T1000 (cell line): ENCODE measurements at places on chromosomes 2 and 18.

- no peak for DNase-seq
These were observed 30.2 kb downstream of the GLI2 start for GRCh38 chr2:120765678-120766469.

- no peak for DNase-seq
These were observed 22.3 kb upstream of the ERICH2 start for GRCh38 chr2:170747921-170748320.

- no peak for DNase-seq
These were observed 14.6 kb downstream of the TEX51 start for GRCh38 chr2:126913329-126913728.

DNA sequence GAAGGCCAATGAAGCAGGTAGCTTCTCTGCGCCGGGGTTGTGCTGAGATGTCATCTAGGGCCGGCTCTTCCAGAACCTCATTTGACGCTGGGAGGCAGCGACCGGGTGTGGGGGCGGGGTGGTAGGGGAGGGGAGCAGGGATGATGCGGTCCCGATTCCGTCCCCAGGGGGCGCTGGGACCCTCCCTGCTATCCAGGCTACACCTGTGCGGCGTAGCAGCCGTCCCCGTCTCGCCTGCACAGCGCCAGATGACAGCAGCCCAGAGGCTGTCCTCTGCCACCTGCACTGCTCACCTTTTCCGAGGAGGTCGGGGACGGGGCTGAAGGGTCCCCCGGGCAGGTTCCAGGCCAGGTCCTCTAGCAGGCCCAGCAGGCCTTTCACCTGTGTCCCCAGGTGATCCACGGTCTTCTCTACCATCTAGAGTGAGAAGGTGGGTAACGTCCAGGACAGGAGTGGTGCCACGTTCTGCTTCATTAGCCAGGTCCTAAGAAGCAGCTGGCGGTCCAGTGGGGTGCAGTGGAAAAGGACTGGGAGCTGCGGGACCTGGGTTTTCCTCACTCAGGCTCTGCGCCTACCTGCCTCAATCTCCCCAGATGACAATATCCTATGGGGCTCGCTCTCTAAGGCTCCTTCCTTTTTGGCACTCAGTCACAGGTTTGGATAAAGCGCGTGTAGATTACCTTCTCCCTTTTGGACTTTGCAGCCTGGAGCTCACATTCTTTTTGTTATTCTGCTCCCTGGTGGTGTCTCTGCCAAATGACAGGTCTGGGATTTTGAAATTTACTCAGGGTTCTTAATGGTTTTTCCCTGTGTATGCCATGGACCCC, 56.0 kb upstream of the RAB6C start:
- no peak for DNase-seq

DNA sequence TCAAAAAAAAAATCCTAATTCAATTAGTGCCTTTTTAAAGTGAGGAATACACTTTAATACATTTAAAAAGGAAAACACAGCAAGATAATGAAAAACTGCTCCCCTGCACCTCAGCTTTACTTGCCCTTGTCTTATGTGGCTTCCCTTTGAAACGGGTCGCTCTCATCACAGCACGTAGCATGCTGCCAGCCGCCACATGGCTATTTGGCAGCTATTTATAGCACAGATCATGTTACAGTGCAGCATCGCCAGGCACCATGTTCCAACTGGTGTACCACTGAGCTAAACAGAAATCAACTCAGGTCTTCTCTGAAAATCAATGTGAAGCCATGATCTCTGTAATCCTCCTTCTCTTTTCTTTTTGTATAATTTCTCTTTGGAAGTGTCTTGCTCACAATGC, 65.1 kb downstream of the TMEM182 start:
- DNase-seq: no peak

GRCh38 chr2:216637472-216637871, 4.3 kb downstream of the IGFBP2 start:
- DNase-seq: no peak

DNA sequence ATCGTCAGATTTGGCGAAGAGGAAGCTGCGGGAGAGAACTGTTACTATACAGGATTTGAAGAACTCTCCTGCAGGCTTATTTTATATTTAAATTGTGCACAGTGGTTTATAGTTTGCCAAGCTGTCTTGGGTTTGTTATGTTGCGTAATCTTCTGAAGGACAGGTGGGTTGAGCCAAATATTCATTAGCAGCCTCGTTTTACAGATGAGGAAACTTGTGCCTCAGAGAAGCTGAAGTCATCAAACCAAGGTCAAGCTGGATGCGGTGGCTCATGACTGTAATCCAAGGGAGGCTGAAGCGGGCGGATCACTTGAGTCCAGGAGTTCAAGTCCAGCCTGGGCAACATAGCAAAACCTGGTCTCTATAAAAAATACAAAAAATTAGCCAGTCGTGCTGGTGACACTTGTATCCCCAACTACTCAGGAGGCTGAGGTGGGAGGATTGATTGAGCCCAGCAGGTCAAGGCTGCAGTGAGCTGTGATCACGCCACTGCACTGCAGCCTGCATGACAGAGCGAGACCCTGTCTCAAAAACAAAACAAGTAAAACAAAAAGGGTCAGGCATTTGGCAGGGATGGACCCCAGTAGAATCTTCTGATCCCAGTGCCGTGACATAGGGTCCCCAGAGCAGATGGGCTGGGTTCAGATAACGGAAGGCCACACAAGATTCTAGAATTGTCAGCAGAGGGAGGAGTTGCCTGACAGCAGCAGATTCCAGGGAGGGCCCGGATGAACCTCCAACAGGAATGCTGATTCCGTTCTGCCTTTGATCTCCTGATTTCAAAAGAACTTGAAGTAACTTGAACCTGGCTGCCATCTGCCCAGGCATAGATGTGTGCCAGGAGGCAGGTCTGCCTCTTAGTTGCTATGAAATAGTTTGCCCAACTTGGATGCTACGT, 50.6 kb downstream of the SH3BP4 start:
- DNase-seq: no peak

DNA sequence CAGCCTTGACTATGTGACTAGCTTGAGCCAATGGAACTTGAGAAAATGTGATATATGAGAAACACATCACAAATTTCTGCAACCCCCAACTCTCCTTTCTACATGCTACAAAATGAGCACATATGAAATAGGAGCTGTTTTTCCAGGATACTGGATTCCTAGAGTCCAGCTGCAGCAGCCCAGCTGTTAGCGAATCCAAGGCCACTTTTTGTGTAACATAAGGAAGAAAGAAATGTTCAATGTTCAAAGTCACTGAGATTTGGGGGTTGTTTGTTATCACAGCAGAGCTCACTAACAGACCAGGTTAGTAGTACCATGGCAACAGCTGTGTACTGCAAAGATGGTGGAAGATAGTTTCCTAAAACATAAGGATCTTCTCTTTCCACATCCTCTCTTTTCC, 12.6 kb upstream of the COL6A3 start:
- no peak for DNase-seq

DNA sequence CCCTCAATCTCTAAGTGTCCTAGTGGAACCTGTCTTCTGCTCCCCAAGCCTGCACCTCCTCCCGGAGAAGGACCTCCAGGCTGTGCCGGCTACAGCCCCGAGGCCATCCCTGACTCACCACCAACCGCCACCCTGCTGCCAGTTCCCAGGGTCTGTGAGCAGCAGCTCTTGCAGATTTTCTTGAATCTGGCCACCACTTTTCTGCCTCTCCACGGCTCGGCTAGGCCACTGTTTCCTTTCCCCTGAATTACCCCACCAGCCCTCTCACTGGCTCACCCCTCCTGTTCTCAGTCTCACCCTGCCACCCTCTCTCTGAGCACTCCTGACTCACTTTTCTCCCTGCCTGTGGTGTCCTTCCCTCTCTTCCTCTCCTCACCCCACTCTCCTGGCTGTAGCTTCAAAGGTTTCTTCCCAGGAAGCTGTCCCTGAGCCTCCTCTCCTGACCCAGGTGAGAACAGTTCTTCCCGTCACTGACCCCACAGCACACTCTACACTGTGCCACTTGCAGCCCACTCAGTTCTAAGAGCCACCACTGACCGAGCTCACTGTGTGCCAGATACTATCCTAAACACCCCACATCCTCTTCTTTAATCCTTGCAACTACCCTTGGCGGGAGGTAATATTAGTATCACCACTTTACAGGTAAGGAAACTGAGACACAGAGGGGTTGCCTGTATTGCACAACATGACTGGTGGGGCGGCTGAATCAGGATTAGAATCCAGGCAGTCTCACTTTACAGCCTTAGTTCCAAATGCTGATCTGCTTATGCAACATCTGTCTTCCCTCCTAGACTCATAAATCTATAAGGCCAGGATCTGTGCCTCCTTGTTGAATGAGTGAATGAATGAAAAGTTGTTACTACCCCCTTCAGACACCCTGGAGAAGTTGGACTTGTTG, 111.6 kb downstream of the SMAD7 start:
- peak; percentile 71 for DNase-seq

- DNase-seq: no peak
These were observed 81.8 kb downstream of the INO80D start for GRCh38 chr2:206004004-206004693.

DNA sequence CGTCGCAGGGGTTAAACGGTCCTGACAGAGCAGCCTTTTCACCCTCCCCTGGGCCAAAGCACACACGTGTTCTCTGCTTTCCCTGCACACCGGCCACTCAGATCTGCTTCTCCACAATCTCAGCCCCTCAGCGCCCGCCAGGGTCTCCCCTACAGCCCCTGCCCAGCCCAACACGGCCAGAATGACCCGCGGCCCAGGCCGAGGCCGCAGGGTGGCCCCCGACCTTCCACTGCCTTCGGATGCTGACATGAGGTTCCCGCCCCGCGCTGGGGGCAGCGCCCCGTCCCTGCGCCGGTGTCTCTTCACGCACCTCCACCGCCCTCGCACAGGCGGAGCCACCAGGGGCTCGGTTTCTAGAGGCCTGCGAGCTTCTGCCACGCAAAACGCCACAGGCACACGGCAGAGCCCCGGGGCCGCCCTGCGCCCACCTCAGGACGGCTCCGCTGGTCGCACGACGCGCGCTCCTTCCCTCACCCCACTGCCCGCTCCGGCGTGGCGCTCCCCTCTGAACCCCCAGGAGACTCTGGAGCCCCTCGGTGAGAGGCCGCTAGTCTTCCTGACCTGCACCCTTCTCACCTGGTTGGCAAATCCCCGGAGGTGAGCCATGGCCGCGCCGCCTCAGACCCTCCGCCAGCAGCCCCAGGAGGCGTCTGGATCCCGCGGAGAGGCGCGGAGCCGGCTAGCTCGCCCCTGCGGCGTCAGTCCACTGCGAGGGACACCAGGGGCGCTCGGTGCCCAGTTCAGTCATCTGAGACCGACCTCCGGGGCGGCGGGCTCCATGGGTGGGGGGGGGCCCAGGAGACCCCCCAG, 749 bp downstream of the STK25 start:
- DNase-seq: no peak

GRCh38 chr18:13243363-13243762, 24.8 kb downstream of the LDLRAD4 start:
- no peak for DNase-seq

DNA sequence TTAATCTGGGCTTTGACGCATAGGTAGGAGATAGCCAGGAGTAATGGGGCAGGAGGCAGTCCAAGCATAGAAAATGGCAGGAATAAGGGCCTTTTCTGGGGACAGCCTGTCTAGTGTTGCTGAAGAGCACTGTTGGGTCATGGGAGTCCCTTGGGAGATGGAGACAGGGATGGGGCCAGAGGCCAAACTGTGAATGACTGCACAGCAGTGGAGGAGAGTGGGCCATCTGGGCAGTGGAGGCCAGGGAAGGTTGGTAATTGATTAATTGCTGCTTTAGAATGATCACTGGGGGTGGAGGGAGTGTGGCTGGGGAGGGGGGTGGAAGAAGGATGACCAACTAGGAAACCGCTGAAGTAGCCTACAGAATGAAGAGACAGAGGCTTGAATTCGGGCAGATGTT, 28.6 kb upstream of the CREG2 start:
- no peak for DNase-seq

DNA sequence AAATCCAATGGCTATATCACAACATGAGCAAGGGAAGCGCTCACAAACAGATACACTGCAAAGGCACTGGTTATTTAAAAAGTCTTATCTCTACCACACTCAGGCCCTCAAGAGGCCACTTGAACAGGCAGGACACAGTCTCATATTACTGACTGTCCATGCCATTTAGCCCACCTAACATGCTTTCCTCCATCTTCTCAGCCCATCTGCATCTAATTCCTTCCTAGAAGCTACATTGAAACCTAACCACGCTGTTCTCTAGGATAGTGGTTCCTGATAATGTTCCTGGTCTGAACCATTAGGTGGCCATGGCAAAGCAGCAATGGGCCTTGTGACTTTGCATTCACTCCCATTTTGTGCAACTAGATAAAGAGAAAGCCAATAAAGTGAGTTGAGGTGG, 22.5 kb upstream of the NEB start:
- no peak for DNase-seq

DNA sequence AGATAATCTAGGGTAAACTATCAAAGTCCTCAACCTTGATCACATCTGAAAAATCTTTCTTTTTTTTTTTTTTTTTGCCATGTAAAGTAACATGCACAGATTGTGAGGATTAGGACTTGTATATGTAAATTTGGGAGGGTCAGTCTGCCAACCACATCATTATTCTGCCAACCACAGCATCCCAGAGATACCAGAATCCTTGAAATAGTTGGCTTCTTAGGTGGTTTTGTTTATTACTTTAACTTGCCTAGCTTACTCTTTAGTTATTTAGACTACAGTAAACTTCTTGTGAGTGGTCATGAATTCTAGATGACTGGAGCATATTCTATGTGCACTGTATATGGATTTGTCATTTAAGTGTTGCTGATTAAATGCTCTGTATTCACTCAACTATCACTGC, 242.1 kb upstream of the RBMS1 start:
- no peak for DNase-seq

DNA sequence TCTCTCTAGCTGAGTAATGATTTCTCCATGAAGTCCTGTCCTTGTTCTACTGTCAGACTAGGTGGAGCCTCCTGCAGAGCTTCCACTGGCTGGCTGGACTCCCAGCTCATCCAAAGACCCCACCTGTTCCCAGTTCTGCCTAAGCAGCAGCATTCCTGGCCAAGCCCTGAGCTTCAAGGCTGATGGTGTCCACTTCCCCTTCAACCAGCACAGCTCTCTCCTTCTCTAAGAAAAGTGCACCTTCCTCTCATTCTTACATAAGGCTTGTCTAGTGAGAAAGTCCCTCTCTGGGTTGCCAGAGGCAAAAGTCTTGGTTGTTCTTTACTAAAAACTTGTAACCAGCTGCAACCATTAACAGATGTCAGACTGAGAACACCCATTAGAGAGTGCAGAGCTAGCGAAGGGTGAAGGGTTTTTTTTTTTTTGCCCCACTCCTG, 58.9 kb downstream of the CXCR4 start:
- DNase-seq: no peak

- DNase-seq: no peak
These were observed 12.9 kb upstream of the NMI start for GRCh38 chr2:151302404-151302803.
